ENCODE measurements at places on chromosomes 16 and 17. TPM values are rescaled to one million over a fixed set of nuclear protein-coding genes. Genes with fewer than 3 reads are reported as not detected.

The ASPHD1 gene
- total RNA-seq: not detected

The GPR179 gene
- not detected for total RNA-seq

The SLC13A2 gene
- not detected for total RNA-seq

The ABI3 gene
- total RNA-seq: 82.9 TPM

The FBXL19 gene
- 10.1 TPM for total RNA-seq

The CDRT15 gene
- not detected for total RNA-seq

The LDHD gene
- total RNA-seq: 1.3 TPM

The KRT36 gene
- total RNA-seq: not detected

The AATF gene
- 63.2 TPM for total RNA-seq

The C16orf78 gene
- total RNA-seq: not detected

The SOX9 gene
- total RNA-seq: not detected

The RBFOX1 gene
- not detected for total RNA-seq

The OR1A1 gene
- total RNA-seq: not detected

The MYO15A gene
- total RNA-seq: 2.0 TPM

The MAFG gene
- 14.6 TPM for total RNA-seq

The CACNG3 gene
- total RNA-seq: not detected

GRCh38 chr16:70685938-70686375 lies at the start of gene MTSS2:
Gene MTSS2, minus strand, starts transcription at chr16:70686053. Its CDS starts 262 bp downstream, at chr16:70685791.
- DNase-seq: no peak

DNA sequence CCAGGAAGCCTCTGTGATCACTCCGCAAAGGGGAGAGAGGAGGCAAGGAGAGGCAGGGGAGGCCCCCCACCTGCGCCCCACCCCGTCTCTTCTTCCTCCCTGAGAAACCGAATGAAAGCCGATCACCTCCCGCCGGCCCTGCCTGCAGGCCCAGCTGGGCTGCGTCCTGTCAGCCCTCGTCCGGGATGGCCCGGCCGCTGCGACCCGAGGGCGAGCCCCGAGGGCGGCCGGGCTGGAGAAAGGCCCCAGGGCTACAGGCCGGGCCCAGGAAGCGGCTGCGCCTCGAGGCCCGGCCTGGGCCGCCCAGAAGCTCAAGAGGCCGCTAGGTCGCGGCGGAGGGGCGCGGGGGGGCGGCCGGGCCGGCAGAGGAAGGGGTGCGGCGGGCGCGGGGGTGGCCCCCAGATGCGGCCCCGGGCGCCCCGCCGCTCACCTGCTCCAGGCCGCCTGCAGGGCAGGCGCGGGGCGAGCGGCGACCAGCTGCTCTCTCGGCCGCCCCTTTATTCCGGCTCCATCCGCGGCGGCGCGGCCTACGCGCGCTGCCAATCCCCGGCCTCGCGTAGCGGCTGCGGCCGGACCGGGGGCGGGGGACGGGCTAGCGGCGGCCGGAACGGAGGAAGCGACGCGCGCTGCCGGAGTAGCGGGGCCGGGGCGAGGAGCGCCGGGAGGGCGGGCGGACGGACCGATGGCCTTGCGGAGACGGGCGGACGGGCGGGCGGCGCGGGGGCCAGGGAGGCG lies at the start of gene ZNF319:
Gene ZNF319 (minus strand): TSS at position 702 of the 735 bp plus-strand sequence. CDS start 2,407 bp downstream, outside the sequence.
- peak; percentile 55 for DNase-seq

DNA sequence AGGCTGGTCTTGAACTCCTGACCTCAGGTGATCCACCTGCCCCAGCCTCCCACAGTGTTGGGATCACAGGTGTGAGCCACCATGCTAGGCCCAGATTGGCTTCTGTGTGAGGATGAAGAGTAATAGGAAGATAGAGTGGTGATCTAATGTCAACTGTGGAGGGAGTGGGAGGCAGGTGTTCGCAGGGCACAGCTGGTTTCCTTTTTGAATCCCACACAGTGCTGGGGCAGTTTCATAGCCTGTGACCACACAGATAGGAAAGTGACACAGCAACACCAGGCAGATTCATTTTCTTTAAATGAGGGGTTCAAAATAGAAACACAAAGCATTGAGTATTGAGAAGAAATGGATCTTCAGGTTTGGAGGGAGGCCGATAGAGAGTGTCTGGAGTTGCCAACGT lies 540.3 kb downstream of the WWOX start:
- no peak for DNase-seq

DNA sequence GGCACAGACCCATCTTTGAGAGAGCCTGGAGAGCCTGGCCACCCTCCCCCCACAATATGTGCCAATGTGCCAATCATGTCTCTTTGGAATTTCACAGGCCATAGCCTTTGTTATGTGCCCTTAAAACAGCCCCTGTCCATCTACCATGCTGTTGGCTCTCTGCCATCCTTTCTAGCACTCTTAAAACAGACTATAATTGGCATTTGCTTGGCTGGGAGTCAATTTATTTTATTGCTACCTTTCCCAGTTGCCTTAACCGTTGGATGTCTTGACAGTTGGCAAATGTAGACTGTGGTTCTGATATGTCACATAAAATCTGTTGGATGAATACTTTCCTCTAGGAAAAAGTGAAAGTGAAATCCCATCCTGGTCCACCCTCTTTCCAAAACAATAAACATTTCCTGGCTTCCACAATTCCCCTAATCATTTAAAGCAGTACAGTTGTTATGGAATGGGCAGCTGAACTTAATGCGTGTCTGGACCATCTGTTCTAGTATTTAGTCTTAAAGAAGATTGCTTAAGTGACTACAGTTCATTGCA lies 394.0 kb downstream of the KCNJ2 start:
- no peak for DNase-seq

DNA sequence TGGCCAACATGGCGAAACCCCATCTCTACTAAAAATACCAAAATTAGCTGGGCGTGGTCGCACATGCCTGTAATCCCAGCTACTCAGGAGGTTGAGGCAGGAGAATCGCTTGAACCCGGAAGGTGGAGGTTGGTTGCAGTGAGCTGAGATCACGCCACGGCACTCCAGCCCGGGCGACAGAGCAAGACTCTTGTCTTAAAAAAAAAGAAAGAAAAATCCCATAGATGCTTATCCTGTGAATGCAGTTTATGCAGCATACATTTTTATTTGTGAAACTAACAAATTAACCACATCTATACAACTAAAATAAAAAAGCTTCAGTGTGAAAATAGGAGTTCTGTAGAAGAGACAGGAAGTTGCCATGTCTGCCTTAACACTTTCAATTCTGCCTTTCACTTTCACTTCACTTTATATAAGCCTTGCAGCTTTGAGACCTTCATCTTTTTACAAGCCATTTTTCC lies 7.1 kb downstream of the IGSF6 start:
- DNase-seq: peak; percentile 36

GRCh38 chr17:38724337-38724988 lies 5.7 kb upstream of the CISD3 start:
- DNase-seq: no peak

GRCh38 chr16:87006789-87007745 lies 310.1 kb downstream of the C16orf95 start:
- no peak for DNase-seq

DNA sequence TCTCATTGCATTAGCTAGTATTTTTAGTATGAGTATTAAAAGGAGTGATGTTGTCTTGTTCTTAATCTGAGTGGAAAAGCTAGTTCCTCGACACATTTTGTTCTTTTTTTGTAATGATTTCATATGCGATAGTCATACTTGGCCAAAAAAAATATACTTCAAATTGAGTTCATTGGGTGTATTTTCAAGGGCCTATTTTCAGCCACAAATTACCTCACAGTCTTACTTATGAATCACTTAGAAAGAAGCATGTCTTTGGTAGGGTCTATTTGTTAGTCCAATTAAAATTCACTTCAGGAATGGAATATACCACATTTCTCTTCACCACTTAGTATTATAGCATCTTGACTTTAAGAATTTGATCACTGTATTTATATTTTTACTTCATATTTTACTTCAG lies 337.2 kb downstream of the CDH11 start:
- DNase-seq: no peak

DNA sequence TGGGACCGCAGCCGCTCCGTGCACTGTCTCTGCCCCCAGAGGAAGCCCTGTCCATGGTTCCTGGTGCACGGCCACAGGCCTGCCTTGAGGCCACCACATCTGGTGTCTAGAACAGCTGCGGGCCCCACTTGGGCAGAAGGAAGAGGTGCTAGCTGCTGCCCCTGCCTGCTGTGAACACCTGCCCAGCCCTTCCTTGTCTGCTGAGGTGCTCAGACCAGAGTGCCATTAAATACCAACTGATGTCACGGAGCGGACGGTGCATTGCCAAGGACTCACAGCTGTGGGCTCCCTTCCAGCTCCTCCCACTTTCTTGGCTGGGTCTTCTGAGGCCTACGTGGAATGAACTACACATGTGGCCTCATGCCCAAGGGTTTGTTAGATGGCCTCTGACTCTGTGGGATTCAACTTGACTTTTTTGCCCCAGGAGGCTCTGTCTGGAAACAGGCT lies 146.1 kb downstream of the RAB11FIP4 start:
- no peak for DNase-seq

DNA sequence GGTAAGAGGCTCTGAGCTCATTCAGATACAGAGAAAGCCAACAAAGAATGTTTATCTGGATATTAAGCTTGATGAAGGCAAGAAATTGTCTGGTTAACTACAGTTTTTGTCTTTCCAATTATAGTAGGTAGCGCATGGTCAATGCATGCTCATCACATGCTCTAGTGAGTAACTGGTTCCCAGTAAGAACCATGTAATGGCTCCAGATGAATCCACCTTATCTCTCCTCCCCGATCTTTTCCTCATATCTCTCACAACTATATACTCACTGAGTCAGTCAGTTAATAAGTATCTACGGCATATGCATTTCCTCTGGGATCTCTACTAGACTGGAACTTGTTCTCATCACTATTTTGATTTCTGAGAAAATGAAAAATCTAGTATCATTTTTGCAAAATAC lies 340.7 kb upstream of the DYNLRB2 start:
- DNase-seq: no peak

DNA sequence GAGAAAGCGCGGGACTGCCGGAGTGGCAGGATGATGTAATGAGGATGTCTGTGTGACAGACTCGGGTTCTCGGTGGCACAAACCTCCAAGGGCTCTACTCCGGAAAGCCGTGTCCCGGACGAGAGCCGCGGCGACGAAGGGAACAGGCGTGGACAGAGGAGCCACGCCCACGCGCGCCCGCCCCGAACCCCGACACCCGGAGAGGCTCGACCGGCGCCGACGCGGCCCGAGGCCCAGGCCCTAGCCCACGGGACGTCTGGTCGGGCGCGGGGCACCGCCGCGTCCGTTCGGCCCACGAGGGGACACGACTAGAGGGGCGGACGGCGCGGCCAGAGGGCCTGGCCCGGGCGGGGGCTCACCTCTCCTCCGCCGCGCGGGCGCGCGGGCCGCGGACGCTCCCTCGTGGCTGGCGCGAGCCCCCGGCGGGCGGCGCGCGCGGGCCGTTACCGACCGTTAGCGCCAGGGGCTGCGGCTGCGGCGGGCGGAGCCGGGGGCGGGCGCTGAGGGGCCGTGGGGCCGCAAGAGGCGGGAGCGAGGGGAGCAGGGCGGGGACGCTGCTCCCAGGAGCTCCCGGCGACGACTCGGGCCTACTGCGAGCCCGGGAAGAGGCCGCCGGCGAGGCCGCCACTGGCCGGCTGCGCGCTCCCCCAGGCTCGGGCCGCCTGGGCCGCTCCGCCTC lies 2.1 kb upstream of the IRX5 start:
- DNase-seq: peak; percentile 31

DNA sequence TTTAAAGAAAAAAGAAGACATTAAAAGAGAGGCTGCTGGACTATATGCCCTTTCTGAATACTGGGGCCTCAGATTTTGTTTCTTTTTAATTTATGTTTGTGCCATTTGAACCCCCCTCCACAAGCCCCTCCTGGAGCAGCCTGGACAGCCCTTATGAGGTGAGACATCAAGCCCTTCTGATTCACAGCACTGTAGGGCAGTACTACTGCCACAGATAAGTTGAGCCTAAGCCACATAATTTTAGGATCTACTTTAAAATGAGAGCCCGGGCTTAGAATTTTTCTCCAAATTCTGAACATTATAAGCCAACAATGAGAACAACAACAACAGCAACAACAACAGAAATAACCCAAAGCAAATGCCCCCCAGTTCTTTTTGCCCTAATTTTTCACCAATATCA lies 256.9 kb upstream of the SALL1 start:
- no peak for DNase-seq

DNA sequence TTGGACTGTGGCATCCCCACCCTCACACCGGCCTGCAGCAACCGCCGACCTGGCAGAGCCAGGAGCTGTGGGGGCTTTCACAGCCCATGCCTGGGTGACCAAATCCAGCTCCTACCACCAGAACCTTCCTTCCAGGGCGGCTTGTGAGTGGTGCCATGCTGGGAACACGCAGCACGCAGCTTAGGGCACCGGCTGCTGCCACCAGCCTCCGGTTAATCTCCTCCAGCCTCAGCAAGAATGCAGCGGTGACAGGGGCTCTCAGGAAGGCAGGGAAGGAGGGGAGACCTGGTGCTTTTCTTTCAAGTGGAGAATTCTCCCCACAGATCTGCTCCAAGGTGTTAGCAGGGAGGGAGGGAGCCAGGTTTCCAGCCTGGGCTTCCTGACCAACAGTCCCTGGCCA lies 32.3 kb upstream of the ANKRD40CL start:
- no peak for DNase-seq

GRCh38 chr16:68422396-68422960 lies 25.8 kb downstream of the SMPD3 start:
- no peak for DNase-seq

GRCh38 chr17:78174346-78174869 lies 6.0 kb downstream of the SYNGR2 start:
- DNase-seq: no peak

GRCh38 chr17:67836205-67836987 lies 11.1 kb downstream of the BPTF start:
- DNase-seq: no peak

DNA sequence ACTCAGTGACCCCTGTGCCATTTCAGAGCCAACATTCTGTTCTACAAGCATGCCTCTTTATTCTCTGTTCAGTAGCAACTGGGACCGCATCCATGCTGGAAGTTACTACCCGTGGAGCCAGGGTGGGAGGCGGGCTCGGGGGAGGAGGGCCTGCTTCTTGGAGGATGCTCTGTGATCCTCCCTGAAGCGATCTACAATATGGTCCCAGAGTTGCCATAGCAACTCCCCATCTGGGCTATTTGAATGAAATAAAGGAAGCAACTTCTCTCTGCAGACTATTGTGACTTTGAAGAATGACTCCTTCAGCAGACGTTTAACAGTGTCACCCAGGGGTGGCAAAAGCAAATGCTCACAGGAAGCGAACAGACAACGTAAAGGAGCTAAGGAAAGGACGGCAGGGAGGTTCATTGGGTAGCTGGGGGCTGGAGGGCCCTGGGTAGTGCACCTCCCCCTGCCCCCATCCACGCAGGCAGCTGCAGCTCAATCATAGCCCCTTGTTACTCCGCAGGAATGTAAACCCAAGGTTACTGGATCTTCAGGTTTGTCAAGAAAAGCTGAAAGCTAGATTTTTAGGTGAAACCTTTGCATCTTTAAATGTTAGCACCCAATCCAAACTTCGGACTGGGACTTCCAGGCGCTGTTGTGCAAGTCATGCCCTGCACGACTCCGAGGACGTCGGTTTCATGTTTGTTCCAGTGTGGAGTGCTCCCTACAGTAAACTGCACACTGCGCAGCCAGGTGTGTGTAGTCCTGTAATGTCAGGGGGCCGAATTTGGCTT lies 51.1 kb upstream of the MEAK7 start:
- peak; percentile 50 for DNase-seq

GRCh38 chr17:2962236-2962635 lies 101.2 kb downstream of the OR1D5 start:
- no peak for DNase-seq

Data from natural killer cell (primary cell).